ENCODE measurements at places on chromosomes 11 and 22.

- no peak for DNase-seq
These were observed 152.9 kb upstream of the GRIA4 start for GRCh38 chr11:105456950-105457349.

DNA sequence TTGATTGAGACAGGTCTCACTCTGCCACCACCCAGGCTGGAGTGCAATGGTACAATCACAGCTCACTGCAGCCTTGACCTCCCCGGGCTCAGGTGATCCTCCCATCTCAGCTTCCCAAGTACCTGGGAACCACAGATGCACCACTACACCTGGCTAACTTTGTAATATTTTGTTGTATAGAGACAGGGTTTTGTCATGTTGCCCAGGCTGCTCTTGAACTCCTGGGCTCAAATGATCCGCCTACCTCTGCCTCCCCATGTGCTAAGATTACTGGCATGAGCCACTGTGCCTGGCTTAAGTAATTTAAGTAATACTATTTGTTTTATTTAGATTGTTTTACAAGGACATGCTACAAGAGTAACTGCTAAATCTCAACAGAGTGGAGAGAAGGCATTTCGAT, 33.5 kb downstream of the ZNF143 start:
- no peak for DNase-seq

GRCh38 chr11:28833169-28833568, 725.0 kb downstream of the METTL15 start:
- DNase-seq = no peak

- DNase-seq = no peak
These were observed 164.2 kb downstream of the FAM76B start for GRCh38 chr11:95625164-95625900.

DNA sequence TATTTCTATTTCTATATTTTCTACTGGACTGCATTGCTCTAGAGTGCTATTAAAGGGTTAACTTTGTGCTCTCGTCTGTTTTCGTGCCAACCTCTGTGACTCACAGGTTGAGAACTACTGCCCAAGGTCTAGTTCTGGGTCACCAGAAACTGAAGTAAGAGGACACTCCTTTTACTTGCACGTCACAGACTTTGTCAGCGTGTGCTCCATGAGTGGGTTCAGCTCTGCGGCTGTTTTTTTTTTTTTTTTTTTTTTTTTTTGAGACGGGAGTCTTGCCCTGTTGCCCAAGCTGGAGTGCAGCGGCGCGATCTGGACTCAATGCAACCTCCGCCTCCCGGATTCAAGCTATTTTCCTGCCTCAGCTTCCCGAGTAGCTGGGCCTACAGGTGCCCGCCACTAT, 49.8 kb downstream of the CLMP start:
- no peak for DNase-seq

GRCh38 chr11:118620529-118621070, 13.2 kb downstream of the PHLDB1 start:
- DNase-seq = no peak

Measured in GM13977 (cell line).